ENCODE measurements at places on chromosomes 5 and 9. TPM values are rescaled to one million over a fixed set of nuclear protein-coding genes. Genes with fewer than 3 reads are reported as not detected.

Gene C5orf52
- total RNA-seq: not detected

Gene PDE8B
- 0.12 TPM for total RNA-seq

Gene ALDH1A1
- 10.5 TPM for total RNA-seq

Gene NKD2
- total RNA-seq: 2.2 TPM

Gene PGM5
- 1.4 TPM for total RNA-seq
